AG09319 (cell line): ENCODE measurements at places on chromosomes 2 and 18.

- DNase-seq = no peak
These were observed 820 bp downstream of the TMBIM1 start for GRCh38 chr2:218291318-218292047.

- DNase-seq = no peak
These were observed 24.0 kb upstream of the LOXHD1 start for GRCh38 chr18:46680784-46681695.

DNA sequence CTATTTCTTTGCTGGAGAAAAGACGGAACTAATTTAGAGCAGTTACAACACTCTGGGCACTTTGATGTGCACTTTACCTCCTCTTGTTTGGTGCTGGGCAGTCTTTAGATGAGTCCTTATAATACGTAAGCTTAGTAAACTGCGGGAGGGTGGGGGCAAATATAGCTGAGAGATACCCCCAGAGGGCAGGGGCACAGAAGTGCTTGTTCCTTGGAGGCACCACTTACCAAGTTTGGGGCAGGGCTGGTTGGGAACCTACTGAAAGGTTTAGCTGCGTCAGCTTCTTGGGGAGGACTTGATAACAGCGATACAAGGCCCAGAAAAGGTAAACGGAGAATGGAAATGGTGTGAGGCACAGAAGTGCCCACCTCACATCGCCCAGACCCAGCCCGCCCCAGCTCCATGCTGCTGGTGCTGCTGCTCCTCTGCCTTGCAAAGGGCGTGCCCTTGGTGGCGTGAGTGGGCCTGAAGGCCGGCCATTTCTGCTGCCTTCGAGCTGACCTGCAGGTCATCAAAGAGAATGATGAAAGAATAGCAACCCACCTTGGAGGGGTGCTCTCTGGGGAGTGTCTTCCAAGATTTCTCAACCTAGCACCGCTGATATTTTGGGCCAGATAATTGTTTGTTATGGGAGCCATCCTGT is 128.2 kb upstream of the EML6 start:
- DNase-seq = no peak

DNA sequence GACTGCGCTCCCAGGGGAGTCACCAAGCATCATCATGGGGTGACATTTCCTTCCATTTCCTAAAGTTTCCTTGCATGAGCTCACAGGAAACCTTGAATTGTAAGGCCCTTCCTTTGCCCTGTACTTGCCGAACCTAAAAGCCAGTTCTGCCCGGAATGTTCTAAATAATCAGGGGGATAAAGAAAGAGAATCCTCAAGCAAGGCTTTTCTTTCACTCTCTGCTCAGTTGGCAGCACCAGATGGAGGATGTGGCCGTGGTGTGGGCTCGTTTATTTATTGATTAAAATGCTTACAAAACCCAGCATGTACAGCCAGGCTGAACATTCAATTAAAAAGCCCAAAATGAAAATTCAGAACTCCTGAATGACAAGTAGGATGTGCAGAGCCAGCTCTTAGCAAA is 170.5 kb downstream of the SH3RF3 start:
- DNase-seq = no peak

DNA sequence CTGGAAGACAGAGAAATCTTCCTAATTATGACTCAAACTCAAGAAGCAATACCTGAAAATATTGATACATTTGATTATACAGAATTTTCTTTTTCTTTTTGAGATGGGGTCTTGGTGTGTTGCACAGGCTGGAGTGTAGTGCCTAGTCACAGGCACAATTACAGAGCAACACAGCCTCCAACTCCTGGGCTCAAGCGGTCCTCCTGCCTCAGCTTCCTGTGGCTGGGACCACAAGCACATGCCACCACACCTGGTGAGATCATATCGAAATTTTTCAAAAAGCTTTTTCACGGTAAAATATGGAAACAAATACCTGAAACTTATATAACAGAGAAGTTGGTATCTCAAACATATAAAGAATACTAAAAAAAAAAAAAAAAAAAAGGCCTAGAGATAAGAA is 27.9 kb downstream of the TGFBRAP1 start:
- no peak for DNase-seq

DNA sequence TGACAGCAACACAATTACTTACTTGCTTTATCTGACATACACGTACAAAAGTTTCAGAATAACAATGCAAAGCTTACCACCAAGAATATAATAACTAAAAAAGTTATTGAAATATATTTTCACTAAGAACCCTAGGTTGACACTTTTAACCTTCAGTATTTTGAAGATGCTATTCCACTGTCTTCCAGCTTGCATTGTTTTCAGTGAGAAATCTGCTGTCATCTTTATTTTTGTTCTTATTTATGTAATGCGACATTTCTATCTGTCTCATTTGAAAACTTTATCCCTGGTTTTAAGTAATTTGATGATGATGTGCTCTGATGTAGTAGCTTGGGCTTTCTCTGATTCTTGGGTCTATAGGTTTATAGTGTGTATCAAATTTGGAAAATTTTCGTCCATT is 165.0 kb upstream of the SMIM21 start:
- no peak for DNase-seq

- DNase-seq = no peak
These were observed 35.2 kb downstream of the MTHFD2 start for GRCh38 chr2:74233648-74234047.

DNA sequence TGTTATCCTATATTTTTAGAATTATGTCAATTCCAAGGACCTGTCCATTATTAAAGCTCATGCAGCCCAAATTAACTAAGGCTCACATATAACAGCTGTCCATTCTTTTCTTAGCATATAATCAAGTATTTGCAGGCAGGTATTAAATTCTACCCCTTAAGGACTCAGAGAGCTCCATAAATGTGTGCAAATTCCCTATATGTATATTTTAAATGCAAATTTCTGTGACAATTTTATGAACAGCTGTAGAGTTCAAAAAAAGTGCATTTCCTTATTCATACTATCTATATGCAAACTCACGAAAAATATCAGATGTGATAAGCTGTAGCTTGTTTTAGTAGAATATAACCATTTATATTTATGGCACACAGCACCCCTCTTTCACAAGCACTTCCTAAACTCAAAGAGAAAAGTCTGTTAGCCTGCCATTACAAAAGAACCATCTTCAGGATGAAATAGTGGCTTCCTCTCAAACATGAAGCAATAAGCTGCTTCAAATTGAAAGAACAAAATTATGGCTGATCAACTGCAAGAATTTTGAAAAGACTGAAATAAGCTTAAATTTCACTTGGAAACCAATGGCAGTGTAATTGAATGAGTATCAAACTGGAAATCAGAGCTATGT is 155.0 kb upstream of the REG3G start:
- no peak for DNase-seq

GRCh38 chr2:37372000-37372399 is 27.6 kb downstream of the QPCT start:
- no peak for DNase-seq

- no peak for DNase-seq
These were observed 296.5 kb upstream of the EPAS1 start for GRCh38 chr2:46000660-46001059.

GRCh38 chr2:165757906-165758675 is 36.0 kb downstream of the GALNT3 start:
- no peak for DNase-seq
